SJSA1 (cell line): ENCODE measurements at places on chromosomes 7 and 10.

- H3K4me3 ChIP-seq = no peak overlapping the region
- no peak for DNase-seq
- H3K4me1 ChIP-seq = peaks cover 24% of the 10 kb centered on the region
Observed at GRCh38 chr10:96987842-96988175, 155.7 kb downstream of the LCOR start.

DNA sequence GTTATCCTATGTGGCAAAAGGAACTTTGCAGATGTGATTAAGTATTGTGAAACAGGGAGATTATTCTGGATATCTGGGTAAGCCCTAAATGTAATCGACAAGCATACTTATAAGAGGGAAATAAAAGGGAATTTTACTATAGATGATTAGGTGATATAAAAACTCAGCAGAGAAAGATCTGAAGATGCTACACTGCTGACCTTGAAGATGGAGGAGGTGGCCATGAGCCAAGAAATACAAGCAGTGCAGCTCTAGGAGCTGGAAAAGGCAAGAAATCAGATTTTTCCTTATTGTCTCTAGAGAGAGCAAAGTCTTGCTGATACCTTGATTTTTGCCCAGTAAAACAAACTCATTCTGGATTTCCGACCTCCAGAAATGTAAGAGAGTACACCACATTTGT lies 67.7 kb downstream of the BRAF start:
- H3K27ac ChIP-seq = no peak overlapping the region
- no peak for DNase-seq
- H3K4me3 ChIP-seq = no peak overlapping the region
- H3K27me3 ChIP-seq = no peaks in the 10 kb centered on the region

DNA sequence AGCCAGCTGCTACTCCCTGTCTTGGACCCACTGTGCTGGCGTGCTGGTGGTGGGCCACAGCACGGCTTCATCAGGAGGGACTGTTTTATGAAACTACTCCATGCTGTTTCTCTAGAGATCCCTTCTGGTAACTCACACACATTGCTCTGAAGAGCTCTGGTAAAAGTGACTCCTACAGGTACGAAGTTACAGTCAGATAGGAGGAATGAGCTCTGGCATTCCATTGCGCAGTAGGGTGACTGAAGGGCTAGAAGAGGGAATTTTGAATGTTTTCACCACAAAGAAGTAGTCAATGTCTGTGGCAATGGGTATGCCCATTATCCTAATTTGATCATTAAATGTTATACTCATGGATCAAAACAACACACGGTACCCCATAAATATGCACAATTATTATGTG lies 609 bp downstream of the MAT1A start:
- H3K4me1 ChIP-seq = no peaks in the 10 kb centered on the region
- H3K27ac ChIP-seq = no peak overlapping the region
- no peak overlapping the region for H3K4me3 ChIP-seq
- H3K27me3 ChIP-seq = peaks cover 2% of the 10 kb centered on the region; the same call in 1 of the 2 replicates

- H3K36me3 ChIP-seq = no peaks in the 10 kb centered on the region
- H3K27ac ChIP-seq = no peak overlapping the region
- H3K4me1 ChIP-seq = peaks cover 13% of the 10 kb centered on the region
Observed at GRCh38 chr10:6299234-6299633, 96.5 kb downstream of the PFKFB3 start.

DNA sequence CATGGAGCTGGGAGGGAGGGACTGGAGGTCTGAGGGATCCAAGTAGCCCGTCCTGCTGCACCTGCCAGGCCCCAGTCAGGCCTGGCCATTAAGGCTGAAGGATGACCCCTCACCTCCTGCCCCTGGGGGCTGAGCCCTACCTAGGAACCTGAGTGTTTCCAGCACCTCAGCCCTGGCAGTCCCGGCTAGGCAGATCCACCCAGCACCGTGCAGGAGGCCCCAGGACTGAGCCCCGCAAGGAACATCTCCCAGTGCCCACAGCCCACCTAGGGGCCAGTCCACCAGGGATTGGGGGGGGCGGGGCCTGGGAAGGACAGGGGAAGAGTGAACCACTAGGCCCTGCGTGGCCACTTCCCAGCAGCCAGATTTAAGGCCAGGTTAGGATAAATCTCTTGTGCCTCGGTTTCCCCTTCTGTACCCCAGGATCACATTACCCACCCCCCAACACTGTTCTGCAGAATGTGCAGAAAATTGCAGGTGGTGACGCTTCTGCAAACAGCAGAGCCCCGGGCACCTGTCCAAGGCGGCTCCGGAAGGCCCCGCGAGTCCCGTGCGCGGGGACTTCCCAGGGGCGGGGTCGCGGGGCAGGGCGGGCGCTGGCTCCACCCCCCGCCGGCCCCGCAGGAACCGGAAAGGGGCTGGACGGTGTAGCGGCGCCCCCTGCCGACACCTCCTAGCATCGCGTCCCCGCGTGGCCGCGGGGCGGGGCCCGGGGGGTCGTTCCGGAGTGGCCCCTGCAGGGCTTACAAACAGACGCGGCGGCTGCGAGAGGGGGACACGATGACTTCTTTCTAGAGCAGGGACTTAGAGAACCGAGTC lies 55.9 kb downstream of the PWWP2B start:
- H3K27me3 ChIP-seq = 0 out of 2 replicates have a peak, but pooled peaks cover 4% of the 10 kb centered on the region
- no peaks in the 10 kb centered on the region for H3K36me3 ChIP-seq
- peaks cover 13% of the 10 kb centered on the region for H3K4me1 ChIP-seq
- H3K4me3 ChIP-seq = no peak overlapping the region

DNA sequence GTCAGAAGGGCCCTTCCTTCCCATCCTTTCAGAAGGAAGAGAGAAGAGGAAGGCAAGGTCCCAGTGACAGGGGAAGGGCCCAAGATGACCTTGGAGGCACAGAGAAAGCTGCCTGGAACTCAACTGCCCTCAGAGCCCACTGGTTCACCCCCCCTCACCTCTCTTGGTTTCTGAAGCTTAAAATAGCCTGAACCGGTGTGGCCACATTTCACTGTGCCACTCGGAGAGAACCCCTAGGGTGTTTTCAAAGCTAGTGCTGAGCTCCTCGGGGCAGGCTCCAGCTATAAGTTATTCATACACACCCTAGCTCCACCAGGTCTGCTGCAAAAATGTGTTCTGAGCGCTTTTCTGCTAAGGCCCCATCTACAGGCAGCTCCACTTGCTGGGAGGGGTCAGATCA lies 60.9 kb upstream of the ADRB1 start:
- H3K4me1 ChIP-seq = no peaks in the 10 kb centered on the region
- H3K27ac ChIP-seq = no peak overlapping the region
- H3K4me3 ChIP-seq = no peak overlapping the region
- DNase-seq = no peak
- H3K36me3 ChIP-seq = no peaks in the 10 kb centered on the region
- H3K27me3 ChIP-seq = no peaks in the 10 kb centered on the region

- no peaks in the 10 kb centered on the region for H3K27me3 ChIP-seq
- no peak for DNase-seq
- no peak overlapping the region for H3K27ac ChIP-seq
- H3K36me3 ChIP-seq = no peaks in the 10 kb centered on the region
- H3K4me1 ChIP-seq = no peaks in the 10 kb centered on the region
Observed at GRCh38 chr7:91801331-91801983, 79.0 kb downstream of the MTERF1 start.

DNA sequence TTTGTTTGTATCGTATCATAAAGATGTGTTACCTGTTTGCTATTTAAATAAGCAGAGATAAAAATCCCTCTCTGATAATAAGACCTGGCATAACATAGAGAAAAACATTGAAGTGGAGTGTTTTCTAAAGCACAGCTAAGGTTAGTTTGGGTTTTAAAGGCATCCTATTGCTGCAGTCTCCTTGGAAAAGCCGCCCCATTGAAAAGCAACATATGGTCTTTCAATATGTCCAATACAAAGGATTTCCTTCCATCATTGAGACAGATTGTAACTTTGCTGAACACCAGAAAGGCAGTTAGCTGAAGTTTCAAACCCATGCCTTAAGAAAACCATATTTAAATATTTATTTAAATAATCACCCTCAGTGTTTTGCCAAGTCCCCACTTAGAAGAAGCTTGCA lies 898.5 kb upstream of the KCND2 start:
- no peak overlapping the region for H3K4me3 ChIP-seq
- no peaks in the 10 kb centered on the region for H3K4me1 ChIP-seq
- H3K27me3 ChIP-seq = no peaks in the 10 kb centered on the region
- no peak overlapping the region for H3K27ac ChIP-seq
- no peaks in the 10 kb centered on the region for H3K36me3 ChIP-seq
- no peak for DNase-seq

DNA sequence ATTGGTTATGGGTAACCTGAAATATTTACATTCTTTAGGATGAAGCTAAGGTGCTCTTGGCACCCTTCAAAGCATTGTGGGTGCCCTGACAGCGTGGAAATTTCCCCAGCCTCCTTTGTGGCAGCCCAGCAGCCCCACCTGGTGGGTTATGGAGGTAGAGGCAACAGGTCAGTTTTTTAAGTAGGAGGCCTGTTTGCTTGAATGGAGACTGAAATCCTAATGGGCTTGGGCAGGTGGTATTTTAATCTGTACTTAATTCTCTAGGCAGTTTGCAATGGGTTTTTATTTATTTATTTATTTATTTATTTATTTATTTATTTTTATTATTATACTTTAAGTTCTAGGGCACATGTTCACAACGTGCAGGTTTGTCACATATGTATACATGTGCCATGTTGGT lies 139.4 kb downstream of the EPC1 start:
- H3K4me1 ChIP-seq = peaks cover 13% of the 10 kb centered on the region
- no peaks in the 10 kb centered on the region for H3K36me3 ChIP-seq
- H3K27ac ChIP-seq = no peak overlapping the region

DNA sequence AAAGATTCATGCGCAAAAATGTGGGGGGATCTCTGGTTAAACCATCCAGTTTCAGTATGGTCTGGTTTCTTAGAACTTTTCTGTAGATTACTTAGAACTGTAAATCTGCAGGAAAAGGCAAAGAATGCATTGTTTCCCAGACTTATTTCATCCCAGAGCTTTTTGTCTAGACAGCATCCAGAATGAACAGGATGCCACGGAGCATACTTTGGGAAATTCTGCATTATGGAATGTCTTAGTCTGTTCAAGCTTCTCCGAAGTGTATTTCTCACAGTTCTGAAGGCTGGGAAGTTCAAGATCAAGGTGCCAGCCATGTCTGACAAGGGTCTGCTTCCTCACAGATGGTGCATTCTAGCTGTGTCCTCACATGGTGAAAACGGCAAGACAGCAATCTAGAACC lies 136.3 kb downstream of the INHBA start:
- H3K27ac ChIP-seq = no peak overlapping the region
- H3K4me1 ChIP-seq = peaks cover 19% of the 10 kb centered on the region
- no peaks in the 10 kb centered on the region for H3K36me3 ChIP-seq
- no peak overlapping the region for H3K4me3 ChIP-seq
- DNase-seq = no peak
- H3K27me3 ChIP-seq = no peaks in the 10 kb centered on the region

DNA sequence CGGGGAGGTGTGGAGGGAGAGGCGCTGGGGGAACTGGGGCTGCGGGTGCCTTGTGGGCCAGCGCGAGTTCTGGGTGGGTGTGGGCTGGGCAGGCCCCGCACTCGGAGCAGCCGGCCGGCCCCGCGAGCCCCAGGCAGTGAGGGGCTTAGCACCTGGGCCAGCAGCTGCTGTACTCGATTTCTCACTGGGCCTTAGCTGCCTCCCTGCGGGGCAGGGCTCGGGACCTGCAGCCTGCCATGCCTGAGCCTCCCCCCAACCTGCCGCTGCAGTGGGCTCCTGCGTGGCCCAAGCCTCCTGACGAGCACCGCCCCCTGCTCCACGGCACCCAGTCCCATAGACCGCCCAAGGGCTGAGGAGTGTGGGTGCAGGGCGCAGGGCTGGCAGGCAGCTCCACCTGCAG lies 116.3 kb downstream of the CFTR start:
- H3K36me3 ChIP-seq = no peaks in the 10 kb centered on the region
- DNase-seq = no peak

DNA sequence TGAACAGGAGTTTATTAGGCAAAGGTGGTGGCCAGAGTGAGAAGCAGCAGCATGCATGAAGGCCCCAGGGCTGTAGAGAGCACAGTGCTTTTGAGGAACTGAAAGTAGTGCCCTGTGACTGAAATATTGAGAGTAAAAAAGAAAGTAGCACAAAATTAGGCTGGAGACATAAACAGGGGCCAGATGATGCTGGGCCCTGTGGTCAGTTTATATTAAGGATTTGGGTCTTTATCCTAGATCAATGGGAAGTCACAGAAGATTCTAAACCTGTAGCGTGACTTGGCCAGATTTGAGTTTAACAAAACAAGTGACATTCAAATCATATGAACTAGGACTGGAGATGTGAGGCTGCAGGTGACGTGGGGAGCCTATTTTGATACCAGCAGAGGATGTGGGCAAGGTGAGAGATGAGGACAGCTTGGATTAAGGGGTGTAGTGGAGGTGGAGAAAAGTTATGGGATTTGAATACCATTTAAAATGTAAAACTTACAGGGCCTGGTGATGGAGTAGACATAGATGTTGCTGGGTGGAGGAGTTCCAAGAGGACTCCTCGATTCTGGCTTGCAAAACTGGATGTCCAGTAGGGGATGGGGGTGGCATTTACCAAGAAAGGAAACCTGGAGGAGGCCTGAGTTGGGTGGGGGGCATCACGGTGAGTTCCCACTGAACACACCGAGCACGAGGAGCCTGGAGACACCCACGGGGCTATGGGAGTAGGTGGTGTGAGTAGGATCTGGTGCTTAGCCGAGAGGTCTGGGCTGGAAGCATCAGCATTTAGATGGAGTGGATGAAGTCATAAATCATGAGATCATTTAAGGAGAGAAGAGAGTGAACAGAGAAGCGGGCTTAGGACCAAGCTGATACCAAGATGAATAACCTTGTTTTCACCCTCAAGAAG lies 52.8 kb downstream of the HHEX start:
- H3K4me3 ChIP-seq = no peak overlapping the region
- no peaks in the 10 kb centered on the region for H3K36me3 ChIP-seq
- H3K4me1 ChIP-seq = no peaks in the 10 kb centered on the region

GRCh38 chr7:141475679-141476078 lies 75.5 kb upstream of the AGK start:
- no peak overlapping the region for H3K27ac ChIP-seq
- no peaks in the 10 kb centered on the region for H3K36me3 ChIP-seq
- H3K4me1 ChIP-seq = no peaks in the 10 kb centered on the region
- no peak overlapping the region for H3K4me3 ChIP-seq

DNA sequence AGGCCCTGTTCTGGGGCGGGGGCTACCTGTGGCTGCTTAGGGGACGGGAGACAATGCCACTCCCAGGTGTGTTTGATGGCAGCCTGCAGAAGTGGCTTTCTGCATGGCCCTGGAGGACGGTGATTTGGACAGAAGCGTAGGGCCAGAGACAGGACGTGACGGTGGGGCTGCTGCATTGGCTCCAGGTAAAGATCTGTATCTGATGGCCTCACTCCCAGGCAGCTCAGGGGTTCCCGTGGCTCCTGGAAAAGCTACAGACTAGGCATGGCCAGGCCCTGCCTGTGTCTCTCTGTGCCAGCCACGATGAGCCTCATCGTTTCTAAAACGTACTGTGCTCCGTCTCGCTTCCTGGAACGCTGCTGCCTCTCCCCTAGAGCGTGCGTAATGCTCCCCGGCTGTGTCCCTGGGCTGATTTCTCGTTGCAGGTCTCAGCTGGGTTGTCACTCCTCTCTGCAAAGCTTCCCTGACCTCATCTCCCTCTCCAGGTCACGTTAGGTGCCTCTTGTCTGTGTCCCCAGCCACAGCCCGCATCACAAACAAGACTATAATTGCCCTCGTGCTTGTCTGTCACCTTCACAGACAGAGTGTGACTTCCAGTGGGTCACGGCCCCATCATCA lies 12.6 kb downstream of the GTF2IRD1 start:
- H3K27ac ChIP-seq = no peak overlapping the region
- no peaks in the 10 kb centered on the region for H3K27me3 ChIP-seq
- no peaks in the 10 kb centered on the region for H3K36me3 ChIP-seq
